MCF 10A (cell line): ENCODE measurements at places on chromosomes 5 and 9.

- no peaks in the 10 kb centered on the region for H3K4me1 ChIP-seq
- no peak overlapping the region for H3K27ac ChIP-seq
- H3K27me3 ChIP-seq = peaks cover 70% of the 10 kb centered on the region
- no peaks in the 10 kb centered on the region for H3K36me3 ChIP-seq
Measured at GRCh38 chr9:14766299-14766698, 43.8 kb upstream of the CER1 start.

- H3K4me1 ChIP-seq = peaks cover 5% of the 10 kb centered on the region
Measured at GRCh38 chr9:32345243-32345642, 39.2 kb upstream of the ACO1 start.

- DNase-seq = no peak
- H3K4me1 ChIP-seq = no peaks in the 10 kb centered on the region
Measured at GRCh38 chr5:153318556-153318955, 171.9 kb upstream of the GRIA1 start.

- H3K27me3 ChIP-seq = no peaks in the 10 kb centered on the region
- H3K4me1 ChIP-seq = peaks cover 12% of the 10 kb centered on the region
- H3K36me3 ChIP-seq = no peaks in the 10 kb centered on the region
- DNase-seq = peak; percentile 68
- H3K27ac ChIP-seq = peak overlapping the region; percentile 78
Measured at GRCh38 chr5:79845448-79846197, 145.4 kb downstream of the MTX3 start.

GRCh38 chr5:180333661-180334060, 19.5 kb downstream of the GFPT2 start:
- peak overlapping the region; percentile 22 for H3K4me3 ChIP-seq
- peak; percentile 96 for DNase-seq
- peak overlapping the region; percentile 85 for H3K27ac ChIP-seq
- H3K36me3 ChIP-seq = peaks cover 20% of the 10 kb centered on the region

DNA sequence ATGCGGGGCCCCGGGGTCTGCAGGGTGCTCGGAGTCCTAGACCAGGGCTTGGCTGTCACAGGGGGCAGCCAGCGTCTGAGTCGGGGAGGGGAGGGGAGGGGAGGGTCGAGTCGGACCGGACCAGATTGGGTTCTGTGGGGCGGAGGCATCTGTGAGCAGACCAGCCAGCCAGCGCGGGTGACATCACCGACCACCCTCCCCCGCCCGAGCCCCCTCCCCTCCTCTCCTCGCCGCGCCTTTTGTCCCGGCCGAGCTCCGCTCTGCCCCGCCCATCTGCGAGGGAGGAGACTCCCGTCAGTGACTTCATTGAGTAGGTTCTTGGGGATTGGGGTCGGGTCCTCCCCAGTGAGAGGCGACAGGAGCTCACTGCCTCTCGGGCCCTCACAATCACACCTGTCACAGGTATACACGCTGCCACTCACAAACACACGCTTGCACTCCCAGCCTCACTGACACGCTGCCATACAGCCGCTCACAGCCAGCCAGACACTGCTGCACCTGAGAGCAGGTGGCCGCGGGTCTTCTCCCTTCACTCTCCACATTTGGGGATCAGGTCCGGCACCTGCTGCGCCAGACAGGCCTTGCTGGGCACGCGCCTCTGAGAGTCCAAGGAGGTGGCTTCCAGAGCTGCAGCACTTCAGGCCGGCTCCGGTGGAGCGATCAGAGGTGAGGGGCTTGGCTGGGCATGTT, 546 bp downstream of the DNAJB5 start:
- no peaks in the 10 kb centered on the region for H3K27me3 ChIP-seq
- H3K4me1 ChIP-seq = peaks cover 37% of the 10 kb centered on the region

- no peaks in the 10 kb centered on the region for H3K36me3 ChIP-seq
- DNase-seq = peak; percentile 38
- H3K27ac ChIP-seq = no peak overlapping the region
- no peaks in the 10 kb centered on the region for H3K27me3 ChIP-seq
- no peak overlapping the region for H3K4me3 ChIP-seq
Measured at GRCh38 chr5:90182726-90183125, 226.8 kb downstream of the CETN3 start.

- no peak overlapping the region for H3K4me3 ChIP-seq
- H3K4me1 ChIP-seq = no peaks in the 10 kb centered on the region
- no peak overlapping the region for H3K27ac ChIP-seq
- peaks cover 34% of the 10 kb centered on the region for H3K27me3 ChIP-seq
- peak; percentile 74 for DNase-seq
Measured at GRCh38 chr5:108521841-108522506, 140.1 kb upstream of the FBXL17 start.

- H3K4me3 ChIP-seq = no peak overlapping the region
- DNase-seq = no peak
- H3K27ac ChIP-seq = no peak overlapping the region
- peaks cover 28% of the 10 kb centered on the region for H3K36me3 ChIP-seq
Measured at GRCh38 chr5:177605667-177606066, 5.7 kb downstream of the B4GALT7 start.

DNA sequence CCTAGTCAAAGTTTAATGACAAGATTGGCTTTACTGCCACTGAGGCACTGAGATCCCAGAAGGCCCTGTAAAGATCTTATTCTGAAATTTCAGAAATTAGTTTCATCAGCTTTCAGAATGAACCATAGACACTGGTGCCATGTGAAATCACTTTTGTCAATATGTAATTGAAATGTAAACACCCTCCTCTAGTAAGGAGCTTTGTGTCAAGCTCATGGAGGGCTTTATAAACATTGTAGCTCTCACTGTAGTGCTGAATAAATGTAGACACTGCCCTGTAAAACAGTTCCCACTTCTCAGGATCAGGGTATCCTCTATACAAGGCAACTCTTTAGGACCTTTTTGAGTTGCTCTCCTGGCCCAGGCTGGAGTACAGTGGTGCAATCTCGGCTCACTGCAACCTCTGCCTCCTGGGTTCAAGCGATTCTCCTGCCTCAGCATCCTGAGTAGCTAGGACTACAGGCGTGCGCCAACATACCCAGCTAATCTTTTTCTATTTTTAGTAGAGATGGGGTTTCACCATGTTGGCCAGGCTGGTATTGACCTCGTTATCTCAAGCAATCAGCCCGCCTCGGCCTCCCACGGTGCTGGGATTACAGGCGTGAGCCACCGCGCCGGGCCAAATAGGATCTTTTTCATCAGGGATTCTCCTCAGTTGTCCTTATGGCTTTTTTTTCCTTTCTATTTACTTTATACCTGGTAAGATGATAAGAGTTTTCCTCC, 1823.9 kb upstream of the CDH9 start:
- H3K4me3 ChIP-seq = no peak overlapping the region
- H3K36me3 ChIP-seq = peaks cover 5% of the 10 kb centered on the region
- no peaks in the 10 kb centered on the region for H3K4me1 ChIP-seq
- no peak overlapping the region for H3K27ac ChIP-seq
- no peaks in the 10 kb centered on the region for H3K27me3 ChIP-seq
- no peak for DNase-seq

- no peak overlapping the region for H3K27ac ChIP-seq
- H3K4me1 ChIP-seq = no peaks in the 10 kb centered on the region
- DNase-seq = no peak
- H3K27me3 ChIP-seq = no peaks in the 10 kb centered on the region
- H3K4me3 ChIP-seq = no peak overlapping the region
Measured at GRCh38 chr9:22463205-22463604, 16.6 kb downstream of the DMRTA1 start.

GRCh38 chr9:98610711-98611110, 98.0 kb downstream of the GABBR2 start:
- DNase-seq = peak; percentile 23
- no peaks in the 10 kb centered on the region for H3K36me3 ChIP-seq
- H3K27ac ChIP-seq = no peak overlapping the region
- peaks cover 27% of the 10 kb centered on the region for H3K27me3 ChIP-seq
- no peak overlapping the region for H3K4me3 ChIP-seq

DNA sequence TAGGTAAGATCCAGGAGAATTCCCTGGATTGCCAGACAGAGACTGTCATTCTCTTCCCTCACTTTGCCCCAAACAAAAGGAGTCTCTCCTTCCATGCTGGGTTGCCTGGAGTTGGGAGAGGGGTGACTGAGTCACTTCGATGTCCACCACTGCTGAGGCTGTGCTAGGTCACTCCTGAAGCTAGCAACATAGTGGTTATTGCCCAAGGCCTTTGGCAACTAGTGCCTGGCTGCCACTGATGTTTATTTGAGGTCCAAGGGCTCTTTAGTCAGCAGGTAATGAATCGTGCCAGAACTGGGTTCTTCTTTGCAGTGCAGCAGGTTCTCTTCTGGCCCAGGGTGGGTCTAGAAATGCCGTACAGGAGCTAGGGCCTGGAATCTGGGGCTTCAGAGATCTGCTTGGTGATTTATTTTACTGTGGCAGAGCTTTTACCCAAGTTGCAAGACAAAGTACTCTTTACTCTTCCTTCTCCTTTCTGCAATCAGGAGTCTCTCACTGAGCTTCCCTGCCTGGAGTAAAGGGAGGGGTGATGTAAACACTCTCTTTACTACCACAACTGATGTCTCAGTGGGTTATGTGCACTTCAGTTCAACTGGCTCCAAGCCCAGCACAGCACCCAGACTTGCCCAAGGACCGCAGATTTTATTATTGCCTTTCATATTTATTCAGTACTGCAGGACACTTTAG, 155.7 kb upstream of the SH3GL2 start:
- H3K27me3 ChIP-seq = no peaks in the 10 kb centered on the region
- DNase-seq = peak; percentile 27
- no peak overlapping the region for H3K4me3 ChIP-seq
- peaks cover 8% of the 10 kb centered on the region for H3K36me3 ChIP-seq
- H3K27ac ChIP-seq = no peak overlapping the region

GRCh38 chr5:111645303-111645838, 111.6 kb downstream of the NREP start:
- no peak overlapping the region for H3K4me3 ChIP-seq
- H3K27me3 ChIP-seq = no peaks in the 10 kb centered on the region
- H3K27ac ChIP-seq = no peak overlapping the region
- no peaks in the 10 kb centered on the region for H3K36me3 ChIP-seq
- no peak for DNase-seq

DNA sequence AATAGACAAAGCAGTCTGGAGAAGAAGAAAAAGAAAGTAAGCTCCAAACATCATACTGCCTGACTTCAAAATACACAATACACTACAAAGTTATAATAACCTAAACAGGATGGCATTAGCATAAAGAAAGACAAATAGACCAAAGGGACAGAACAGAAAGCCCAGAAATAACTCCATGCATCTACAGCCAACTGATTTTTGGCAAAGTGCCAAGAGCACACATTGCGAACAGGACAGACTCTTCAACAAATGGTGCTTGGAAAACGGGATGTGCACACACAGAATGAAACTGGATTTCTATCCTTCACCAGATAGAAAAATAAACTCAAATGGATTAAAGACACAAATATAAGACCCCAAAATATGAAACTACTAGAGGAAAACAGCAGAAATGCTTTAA, 66.6 kb upstream of the SPATA31E1 start:
- no peak overlapping the region for H3K4me3 ChIP-seq
- DNase-seq = peak; percentile 28
- no peaks in the 10 kb centered on the region for H3K4me1 ChIP-seq

GRCh38 chr9:14992516-14992915, 82.3 kb upstream of the FREM1 start:
- H3K4me3 ChIP-seq = no peak overlapping the region
- no peak overlapping the region for H3K27ac ChIP-seq
- no peak for DNase-seq

DNA sequence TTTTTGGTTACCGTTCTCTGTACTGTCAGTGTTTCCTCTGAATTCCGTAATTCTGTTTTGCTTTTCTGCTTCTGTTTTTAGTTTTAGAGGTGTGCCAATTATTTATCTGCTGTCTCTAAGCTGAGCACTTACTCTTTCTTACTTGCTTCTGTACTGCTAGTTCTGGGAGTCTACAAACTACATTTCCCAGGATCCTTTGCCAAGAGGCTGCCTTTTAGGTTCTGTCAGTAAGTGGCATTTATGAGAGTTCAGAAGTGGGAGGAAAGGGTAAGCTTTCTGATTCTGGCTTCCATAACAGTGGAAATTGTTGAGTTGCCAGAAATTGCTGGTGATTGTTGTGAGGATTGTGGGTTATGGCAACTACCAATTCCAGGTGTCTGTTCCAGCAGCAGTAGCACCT, 102.4 kb downstream of the OSTF1 start:
- peaks cover 8% of the 10 kb centered on the region for H3K27me3 ChIP-seq
- no peak overlapping the region for H3K4me3 ChIP-seq
- no peak for DNase-seq
- no peak overlapping the region for H3K27ac ChIP-seq
- no peaks in the 10 kb centered on the region for H3K36me3 ChIP-seq

- no peak overlapping the region for H3K4me3 ChIP-seq
- peaks cover 9% of the 10 kb centered on the region for H3K4me1 ChIP-seq
- no peak overlapping the region for H3K27ac ChIP-seq
Measured at GRCh38 chr9:131824155-131824594, 84.3 kb upstream of the RAPGEF1 start.

GRCh38 chr5:42989190-42989589, 50.9 kb downstream of the ANXA2R start:
- H3K4me3 ChIP-seq = no peak overlapping the region
- DNase-seq = no peak
- H3K27ac ChIP-seq = no peak overlapping the region
- H3K36me3 ChIP-seq = no peaks in the 10 kb centered on the region
- no peaks in the 10 kb centered on the region for H3K27me3 ChIP-seq

DNA sequence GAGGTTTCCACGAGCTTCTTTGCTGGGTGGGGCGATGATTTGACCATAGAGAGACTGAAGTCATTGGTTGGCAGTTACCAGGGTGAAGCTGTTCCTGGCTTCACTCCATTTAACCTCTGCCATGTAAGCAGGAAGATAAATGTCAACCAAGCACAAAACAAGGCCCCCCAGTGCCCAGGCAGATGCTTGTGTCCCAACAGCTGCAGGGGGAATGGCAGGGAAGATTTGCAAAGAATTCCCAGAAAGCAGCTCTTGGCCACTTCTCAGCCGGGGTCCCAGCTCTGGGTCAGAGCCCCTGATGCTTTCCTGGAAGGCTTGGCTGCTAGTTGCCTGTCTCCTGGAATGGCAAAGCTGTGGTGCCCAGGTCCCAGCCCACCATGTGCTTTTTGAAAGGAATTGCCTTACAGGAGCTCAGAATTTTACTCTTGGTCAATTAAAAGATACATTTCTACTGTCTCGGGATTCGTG, 383.4 kb downstream of the ENC1 start:
- peaks cover 28% of the 10 kb centered on the region for H3K4me1 ChIP-seq
- no peak for DNase-seq
- H3K27ac ChIP-seq = peak overlapping the region; percentile 90
- H3K4me3 ChIP-seq = no peak overlapping the region

- H3K4me3 ChIP-seq = no peak overlapping the region
- DNase-seq = no peak
- H3K27me3 ChIP-seq = no peaks in the 10 kb centered on the region
- H3K27ac ChIP-seq = no peak overlapping the region
- no peaks in the 10 kb centered on the region for H3K4me1 ChIP-seq
Measured at GRCh38 chr5:52895572-52896413, 93.4 kb upstream of the ITGA2 start.

DNA sequence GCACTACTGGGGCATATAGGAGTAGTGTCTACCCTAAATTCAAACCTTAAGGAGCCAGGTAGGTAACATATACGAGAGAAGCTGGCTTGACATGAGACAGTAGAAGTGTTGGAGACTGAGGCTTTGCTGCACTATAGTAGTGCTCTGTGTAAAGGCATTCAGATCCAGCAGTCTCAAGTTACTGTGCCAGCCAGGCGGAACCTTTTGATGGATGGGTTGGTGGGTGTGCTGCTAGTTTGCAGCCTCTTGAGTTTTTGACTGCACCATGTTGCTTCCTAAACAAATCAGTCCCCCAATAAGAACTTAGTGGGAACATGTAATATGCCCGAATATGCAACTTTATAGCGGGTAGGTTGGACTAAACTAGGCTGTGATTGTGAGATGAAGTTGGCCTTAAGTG, 1.5 kb downstream of the CLTA start:
- peak overlapping the region; percentile 92 for H3K27ac ChIP-seq
- peak; percentile 38 for DNase-seq
- H3K36me3 ChIP-seq = peaks cover 29% of the 10 kb centered on the region
